ENCODE measurements at places on chromosomes 11 and 22. TPM values are rescaled to one million over a fixed set of nuclear protein-coding genes. Genes with fewer than 3 reads are reported as not detected.

The GRAMD1B gene
- 5.5 TPM for total RNA-seq

The PAMR1 gene
- 512 TPM for total RNA-seq

The STK33 gene
- 4.7 TPM for total RNA-seq

The GNAZ gene
- 11.6 TPM for total RNA-seq

The NCR3LG1 gene
- total RNA-seq = 9.5 TPM

The ZNF74 gene
- total RNA-seq = 10.3 TPM

The SPDYC gene
- total RNA-seq = not detected

The THAP7 gene
- total RNA-seq = 28.1 TPM

The SCO2 gene
- 2.7 TPM for total RNA-seq

The RBX1 gene
- total RNA-seq = 87.8 TPM

The MYRF gene
- total RNA-seq = 0.55 TPM

The WNT7B gene
- 0.33 TPM for total RNA-seq

The CD6 gene
- total RNA-seq = not detected

The CLTCL1 gene
- 9.5 TPM for total RNA-seq
